ENCODE measurements at places on chromosomes 13 and 19.

GRCh38 chr19:18160493-18160970 lies 7.6 kb downstream of the PIK3R2 start:
- no peak for DNase-seq

- DNase-seq = no peak
Measured at GRCh38 chr13:60575142-60575541, 178.1 kb downstream of the TDRD3 start.

GRCh38 chr13:73096173-73096572 lies 37.4 kb downstream of the KLF5 start:
- DNase-seq = no peak

DNA sequence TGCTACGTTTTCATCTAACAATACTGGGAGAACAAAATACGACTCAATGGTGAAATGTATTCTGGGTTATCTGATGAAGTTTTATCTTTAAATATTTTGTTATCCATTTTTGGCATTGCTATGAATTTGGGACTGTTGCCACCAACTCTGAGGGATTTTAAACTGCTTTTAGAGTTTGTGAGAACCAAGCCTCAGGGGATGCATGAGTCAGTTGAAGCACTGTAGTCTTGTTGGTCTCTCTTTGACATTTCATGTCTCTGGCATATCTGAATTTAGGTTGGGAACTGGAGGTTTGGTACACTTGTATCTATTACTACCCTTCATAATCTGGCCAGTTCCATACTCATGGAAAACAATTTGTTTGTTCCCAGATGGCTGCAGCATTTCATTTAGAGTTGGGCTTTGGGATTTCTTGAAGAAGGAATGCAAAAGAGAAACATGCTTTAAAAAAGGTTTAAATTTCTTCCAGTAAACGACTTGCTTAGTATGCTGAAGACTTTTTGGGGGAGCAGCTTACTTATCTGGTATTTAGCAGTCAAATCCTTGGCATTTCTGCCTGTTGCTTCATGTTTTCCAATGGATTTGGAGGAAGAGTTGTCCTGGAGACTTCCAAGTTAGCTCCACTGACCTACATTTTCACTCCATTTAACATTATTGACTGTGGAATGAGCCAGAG lies 28.9 kb downstream of the ARHGEF7 start:
- no peak for DNase-seq

DNA sequence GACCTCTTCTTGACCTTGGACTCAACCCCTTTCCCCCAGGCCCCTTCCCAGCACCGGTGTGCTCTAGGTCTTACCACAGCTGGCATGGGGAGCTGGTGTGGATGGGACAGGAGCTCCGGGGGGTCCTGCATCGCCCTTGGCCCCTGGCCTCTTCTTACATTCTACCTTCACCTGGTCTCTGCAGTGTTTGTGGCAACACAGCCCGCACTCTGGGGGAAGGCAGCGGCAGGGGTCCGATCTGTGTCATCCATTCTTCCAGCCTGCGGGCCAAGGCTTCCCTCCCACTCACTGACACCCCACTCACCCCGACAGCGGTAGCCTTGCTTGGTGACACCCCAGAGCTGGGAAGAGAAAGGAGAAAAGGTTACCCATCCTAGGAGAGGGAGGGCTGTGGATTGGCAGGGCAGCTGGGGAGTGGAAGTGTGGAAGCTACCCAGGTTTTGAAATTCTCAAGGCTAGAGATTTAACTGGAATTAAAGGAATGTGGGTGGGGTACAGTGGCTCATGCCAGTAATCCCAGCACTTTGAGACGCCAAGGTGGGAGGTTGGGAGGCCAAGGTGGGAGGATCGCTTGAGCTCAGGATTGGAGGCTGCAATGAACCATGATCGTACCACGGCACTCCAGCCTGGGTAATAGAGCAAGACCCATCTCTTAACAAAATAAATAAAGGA lies 8.3 kb downstream of the FAM98C start:
- no peak for DNase-seq

DNA sequence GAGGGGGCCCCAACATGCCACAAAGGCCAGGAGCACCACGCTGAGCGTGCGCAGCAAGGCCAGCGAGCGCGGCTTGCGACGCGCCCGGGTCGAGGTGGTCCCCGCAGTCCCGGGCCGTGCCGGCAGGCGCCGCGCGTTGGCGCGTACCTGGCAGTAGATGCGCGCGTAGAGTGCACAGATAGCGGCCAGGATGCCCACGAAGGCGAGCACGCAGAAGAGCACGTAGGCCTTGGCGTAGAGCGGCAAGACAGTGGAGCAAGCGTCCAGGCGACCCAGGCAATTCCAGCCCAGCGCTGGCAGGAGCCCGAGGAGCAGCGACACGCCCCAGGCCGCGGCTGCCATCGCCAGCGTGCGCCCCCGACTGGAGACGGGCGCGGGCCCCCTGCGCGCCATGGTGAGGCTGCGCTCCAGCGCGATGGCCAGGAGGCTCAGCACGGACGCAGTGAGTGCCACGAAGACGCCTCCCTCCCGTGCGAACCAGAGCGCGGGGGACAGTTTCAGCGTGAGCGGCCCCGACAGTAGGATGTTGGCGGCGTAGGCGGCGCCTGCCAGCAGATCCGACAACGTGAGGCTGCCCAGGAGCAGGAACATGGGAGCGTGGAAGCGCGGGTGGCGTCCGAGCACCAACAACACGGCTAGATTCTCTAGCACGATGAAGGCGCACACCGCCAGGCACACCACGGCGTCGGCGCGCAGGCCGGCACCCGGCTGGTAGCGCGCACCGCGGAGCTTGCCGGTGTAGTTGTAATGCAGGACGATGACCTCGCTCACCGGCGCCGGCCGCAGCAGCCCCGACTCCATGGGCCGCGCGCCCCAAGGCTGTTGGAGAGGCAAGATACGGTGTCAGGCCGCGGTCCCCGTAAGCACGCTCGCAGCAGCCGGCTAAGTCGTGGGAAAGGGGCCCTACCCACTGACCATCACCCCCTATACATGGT lies 2.8 kb downstream of the S1PR5 start:
- DNase-seq = peak; percentile 23

DNA sequence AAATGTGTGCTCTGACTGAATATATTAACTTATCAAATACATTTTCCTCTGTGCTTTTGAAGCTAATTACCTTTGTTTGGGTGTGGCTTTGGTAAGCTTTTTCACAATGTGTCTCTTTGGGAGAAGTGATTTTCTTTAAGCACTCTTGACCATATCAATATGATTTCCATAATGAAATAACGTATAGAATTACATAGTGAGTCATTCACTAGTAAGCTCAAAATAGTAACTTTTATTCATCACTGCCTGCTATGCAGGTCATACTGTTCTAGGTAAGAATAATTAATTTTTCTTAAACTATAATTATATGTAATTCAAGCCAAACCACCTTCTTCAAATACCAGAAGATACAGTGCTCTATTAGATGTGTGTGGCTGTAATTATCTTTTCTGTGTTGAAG lies 480.7 kb downstream of the MYO16 start:
- no peak for DNase-seq

- DNase-seq = no peak
Measured at GRCh38 chr13:55230570-55230908, 1910.2 kb upstream of the PRR20A start.

DNA sequence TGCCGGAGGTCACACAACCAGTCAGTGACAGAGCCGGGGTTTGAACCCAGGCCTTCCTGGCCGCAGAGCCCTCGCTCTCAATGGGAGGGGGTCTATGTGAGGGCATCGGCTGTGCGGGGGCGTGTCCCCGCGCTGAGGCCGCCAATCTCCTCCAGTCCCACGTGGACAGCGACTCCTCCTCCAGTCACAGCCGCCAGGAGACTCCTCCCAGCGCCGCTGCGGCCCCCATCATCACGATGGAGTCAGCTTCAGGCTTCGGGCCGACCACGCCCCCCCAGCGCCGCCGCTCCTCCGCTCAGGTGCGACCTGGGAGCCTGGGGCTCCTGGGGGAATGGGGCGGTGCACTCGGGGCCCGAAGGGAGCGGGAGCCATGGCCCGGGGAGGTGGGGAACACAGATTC lies 6.0 kb downstream of the SPRED3 start:
- peak; percentile 27 for DNase-seq

GRCh38 chr13:73288596-73288995 lies 229.8 kb downstream of the KLF5 start:
- DNase-seq = no peak

- DNase-seq = peak; percentile 52
Measured at GRCh38 chr13:99033814-99034213, 56.0 kb upstream of the DOCK9 start.

DNA sequence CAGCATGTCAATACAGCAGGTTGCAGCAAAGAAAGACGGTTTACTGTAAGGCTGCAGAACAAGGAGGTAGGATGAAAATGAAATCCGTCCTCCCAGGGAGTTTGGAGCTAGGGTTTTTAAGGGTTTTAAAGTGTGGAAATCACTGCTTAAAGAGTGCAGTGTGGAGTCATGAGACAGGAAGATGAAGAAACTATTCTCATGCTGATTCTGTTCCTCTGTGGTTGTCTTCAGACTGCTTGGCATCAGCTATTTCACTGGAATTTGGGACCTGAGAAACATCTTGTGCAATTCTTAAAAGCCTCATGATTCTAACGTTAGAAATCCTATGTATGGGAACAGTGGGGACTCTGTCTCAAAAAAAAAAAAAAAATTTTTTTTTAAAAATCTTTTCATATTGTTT lies 11.4 kb downstream of the ZNF331 start:
- no peak for DNase-seq

DNA sequence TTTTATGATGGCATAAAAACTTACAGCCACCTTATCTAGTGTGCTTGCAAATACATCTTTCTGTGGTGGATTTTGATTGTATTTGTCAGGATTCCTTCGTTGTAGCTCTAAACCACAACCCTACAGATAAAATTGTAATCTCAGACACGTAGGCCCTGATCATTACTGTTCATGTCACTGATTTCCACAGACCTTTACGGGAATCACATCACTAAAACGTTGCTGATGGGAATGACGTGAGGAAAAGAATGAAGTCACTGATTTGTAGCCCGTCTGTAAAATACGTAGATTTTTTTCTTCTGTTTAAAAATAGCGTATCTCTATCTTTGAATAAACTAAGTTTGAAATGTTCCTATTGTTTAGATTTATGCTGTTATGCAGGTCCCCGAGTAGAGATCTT lies 399.2 kb downstream of the MYO16 start:
- peak; percentile 65 for DNase-seq

GRCh38 chr13:30846311-30846710 lies 59.8 kb upstream of the MEDAG start:
- DNase-seq = no peak

DNA sequence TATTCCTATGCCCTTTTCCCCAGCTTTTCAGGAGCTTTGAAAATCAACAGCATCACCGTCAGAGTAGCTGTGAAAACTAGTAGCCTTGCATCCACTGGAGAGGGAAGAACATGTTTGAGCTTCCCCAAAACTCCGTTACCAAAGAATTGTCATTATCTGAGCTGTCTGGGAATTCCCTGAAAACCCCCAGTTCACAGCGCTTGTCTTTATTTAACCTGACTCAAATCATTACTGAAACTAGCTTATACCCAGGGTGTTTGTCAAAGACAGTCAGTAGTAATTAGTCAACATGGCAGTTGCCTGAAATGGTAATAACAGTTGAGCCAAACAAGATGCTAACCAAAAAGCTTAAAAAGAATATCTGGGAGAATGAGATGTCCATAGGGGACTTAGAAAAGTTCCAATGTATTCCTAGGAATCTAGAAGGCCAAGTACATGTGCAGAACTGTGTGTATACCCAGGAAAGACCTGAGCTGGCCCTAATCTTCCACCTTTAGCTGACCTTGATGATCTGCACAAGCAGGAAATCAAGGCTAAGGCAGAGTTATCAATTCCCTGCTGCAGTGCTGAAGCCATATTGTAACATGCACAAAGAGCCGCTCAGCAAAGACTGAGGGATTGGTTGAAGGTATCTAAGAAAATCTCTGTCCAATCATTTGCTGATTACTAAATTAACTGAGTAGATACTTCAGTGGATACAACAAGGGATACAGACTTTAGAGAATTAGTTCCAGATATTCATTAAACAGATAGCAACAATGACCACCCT lies 130.8 kb downstream of the KL start:
- no peak for DNase-seq

DNA sequence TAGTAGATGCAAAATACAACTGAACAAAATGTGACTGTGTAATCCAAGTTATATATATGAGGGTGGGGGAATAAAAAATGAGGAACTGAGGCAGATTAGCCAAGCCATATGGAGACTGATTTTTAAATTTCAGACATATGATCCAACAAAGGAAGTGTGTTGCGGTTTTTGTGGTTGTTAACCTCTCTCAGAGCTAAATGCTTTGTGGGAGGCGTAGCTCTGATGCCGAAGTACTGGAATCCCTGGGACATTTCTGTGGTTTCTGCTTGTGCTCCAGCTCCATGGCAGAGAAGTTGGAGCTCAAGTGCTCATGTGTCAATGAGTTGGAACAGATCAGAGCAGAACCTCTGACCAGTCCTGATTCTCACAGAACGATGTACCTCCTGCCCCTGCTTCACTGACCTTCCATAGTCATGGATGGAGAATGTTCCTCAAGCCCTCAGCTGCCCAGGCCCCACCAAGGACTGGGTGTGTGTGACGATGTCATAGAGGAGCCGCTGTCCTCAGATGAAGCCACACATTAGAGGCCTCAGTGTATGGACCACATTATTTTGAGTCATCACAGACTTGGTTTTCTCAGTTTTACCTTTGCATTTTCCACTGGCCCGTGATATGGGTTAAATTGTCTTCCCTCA lies 107.6 kb downstream of the SOX1 start:
- DNase-seq = no peak

DNA sequence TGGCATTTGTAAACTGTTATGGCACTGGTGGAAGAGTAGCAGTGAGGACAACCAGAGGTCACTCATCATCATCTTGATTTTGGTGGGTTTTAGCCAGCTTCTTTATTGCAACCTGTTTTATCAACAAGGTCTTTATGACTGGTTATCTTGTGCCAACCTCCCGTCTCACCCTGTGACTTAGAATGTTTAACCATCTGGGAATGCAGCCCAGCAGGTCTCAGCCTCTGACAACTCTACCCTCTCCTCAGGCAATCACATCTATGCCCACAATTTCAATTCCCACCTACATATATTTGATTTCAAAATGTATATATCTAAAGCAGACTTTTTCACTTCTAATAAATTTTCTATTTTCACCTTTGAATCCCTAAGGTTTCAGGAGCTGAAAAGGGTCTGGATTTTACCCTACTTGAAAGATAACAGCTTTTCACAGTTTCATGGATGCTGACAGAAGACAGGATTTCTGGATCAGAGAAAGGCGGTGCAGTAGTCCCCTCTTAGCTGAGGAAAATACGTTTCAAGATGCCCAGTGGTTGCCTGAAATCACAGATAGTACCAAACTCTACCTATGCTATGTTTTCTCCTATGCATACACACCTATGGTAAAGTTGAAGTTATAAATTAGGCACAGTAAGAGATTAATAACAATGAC lies 1171.8 kb downstream of the DIAPH3 start:
- no peak for DNase-seq

GRCh38 chr13:86562866-86563265 lies 763.6 kb upstream of the SLITRK6 start:
- no peak for DNase-seq

- no peak for DNase-seq
Measured at GRCh38 chr13:52053460-52053859, 29.0 kb downstream of the UTP14C start.

- DNase-seq = no peak
Measured at GRCh38 chr13:77832339-77833100, 86.1 kb downstream of the EDNRB start.

GRCh38 chr19:32651729-32652140 lies 23.2 kb downstream of the ANKRD27 start:
- DNase-seq = peak; percentile 70

GRCh38 chr13:30607908-30608307 lies 9.8 kb upstream of the USPL1 start:
- no peak for DNase-seq
